Suppressor macrophage treated with lipopolysaccharide for 4 hours (primary cell): ENCODE measurements at places on chromosomes 2 and 18.

DNA sequence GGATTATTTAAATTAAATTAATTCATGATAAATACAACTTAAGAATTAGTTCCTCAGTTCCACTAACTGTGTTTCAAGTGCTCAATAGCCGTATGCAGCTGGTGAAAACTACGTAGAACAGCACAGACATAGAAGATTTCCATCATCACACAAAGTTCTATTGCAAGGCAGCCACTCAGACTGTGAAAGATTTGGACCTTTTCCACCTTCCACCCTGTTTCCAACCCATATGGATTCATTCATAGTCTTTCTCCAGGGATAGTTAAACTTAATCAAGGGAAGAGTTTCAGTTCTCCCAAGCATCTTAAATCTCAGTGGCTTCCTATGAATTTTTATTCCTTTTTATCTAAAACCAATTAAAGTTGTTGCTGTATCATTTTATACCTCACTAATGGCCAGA is 2030.8 kb downstream of the SUCLG1 start:
- no peak for DNase-seq

- no peak for DNase-seq
These were observed 64.5 kb downstream of the DDX18 start for GRCh38 chr2:117879003-117879402.

GRCh38 chr2:157741819-157742484 is 113.3 kb upstream of the ACVR1C start:
- no peak for DNase-seq

- DNase-seq: no peak
These were observed 3.4 kb upstream of the ASNSD1 start for GRCh38 chr2:189657867-189658266.

DNA sequence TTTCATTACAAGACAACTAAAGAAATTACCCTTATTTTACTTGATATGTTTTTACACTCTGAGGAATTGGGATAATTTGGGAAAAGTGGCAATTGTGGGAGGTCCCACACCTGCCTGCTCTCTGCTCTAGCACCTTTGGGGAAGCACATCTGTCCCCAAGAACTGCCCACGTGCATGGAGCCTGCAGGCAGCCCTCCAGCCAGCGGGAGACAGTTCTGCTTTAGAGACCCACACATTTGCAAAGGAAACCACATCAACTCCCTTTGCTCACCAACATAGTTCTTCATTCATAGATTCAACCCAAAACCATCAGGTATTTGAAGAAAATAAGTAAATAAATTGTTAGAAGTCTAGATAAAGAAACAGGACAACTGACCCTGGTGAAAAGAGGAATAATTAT is 239.9 kb upstream of the ID2 start:
- DNase-seq: no peak

GRCh38 chr2:68031542-68032160 is 31.2 kb downstream of the C1D start:
- DNase-seq: peak; percentile 64

- DNase-seq: no peak
These were observed 3.8 kb downstream of the PROC start for GRCh38 chr2:127421871-127422558.

DNA sequence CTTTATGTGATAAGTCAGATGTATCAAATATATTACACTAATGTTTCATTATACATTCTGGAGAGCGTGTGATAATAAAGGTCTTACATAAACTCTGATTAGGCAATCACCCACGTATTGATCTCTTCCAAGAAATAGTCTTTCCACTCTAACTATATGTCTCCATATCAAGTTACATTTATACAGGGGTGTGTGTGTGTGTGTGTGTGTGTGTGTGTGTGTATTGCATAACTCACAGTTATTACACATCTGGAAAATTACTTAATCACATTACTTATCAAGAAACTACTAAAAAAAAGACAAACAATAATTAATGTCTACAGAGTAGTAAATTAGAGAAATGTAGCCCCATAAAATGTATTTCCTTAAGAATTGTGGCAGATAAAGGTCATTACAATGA is 339.8 kb downstream of the CDH19 start:
- DNase-seq: no peak

DNA sequence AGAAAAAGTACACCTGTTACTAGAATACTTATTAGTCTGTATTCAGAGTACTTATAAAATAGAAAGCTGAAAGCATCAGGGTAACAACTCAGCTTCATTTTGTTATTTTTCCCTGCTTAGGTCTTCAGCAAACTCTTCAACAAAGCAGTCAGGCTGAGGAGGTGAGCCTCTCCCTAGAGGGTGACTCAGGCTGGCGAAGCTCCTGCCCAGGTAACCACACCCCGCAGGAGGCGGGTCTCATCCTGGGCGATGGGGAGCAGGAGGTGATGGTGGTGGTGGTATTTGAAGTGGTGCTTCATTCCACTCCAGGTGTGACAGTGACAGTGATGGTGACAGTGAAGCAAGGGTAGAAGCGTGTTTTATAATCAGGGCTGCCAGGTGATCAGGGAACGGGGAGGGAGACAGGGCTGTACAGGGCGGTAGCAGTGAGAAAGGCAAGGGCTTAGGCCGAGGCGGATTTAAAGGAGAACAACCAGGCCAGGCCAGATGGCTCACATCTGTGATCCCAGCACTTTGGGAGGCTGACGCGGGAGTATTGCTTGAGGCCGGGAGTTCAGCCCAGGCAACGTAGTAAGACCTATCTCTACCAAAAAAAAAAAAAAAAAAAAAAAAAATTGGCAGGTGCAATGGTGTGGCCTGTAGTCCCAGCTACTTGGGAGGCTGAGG is 127.1 kb downstream of the SOCS6 start:
- DNase-seq: no peak

DNA sequence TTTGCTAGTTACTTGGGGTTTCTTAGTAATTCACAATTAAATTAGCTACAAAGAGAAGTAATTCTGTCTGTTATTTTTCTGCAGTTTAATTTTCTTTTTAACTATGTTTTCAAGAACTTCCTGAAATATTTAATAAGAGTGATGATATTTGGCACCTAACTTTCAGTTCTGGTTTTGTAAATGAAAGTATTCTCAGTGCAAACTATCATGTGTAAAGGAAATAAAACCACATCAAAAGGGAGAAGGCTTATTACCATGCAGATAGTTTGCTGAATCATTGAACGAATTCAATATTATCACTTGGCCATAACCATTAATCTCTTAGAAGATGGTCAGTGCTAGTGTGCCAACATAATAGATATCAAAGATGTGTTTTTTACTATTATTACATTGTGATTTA is 29.2 kb downstream of the DYTN start:
- DNase-seq: no peak

- no peak for DNase-seq
These were observed 64.4 kb downstream of the CIB4 start for GRCh38 chr2:26576565-26577441.

DNA sequence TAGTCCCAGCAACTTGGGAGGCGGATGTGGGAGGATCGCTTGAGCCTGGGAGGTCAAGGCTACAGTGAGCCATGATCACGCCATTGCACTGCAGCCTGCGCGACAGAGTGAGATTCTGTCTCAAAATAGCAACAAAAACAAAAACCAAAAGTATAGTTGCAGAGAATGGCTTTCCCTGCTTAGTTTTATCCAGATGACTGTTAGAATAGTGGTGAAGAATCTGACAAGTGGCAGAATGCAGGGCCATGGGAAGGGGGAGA is 53.8 kb downstream of the NEDD4L start:
- no peak for DNase-seq

GRCh38 chr2:10027660-10028330 is 15.6 kb upstream of the KLF11 start:
- no peak for DNase-seq

DNA sequence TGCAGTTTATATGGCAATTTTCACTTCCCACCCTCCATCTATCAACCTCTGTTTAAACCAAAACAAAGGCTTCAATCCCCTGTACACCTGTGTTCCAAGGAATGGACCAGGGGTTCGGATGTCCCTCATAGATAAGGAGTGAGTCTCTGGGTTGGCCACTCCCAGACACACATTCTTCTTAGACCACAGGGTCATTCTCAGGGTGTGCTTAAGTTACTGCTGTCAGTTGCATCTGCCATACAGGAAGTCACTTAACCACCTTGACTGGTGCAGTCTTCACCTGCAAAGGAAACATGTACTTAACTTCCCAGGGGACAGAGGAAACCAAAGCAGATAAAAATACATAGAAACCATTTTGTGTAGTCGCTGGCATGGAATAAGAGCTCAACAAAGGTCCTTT is 151.0 kb upstream of the NDUFV2 start:
- no peak for DNase-seq

GRCh38 chr18:65227970-65228369 is 522.8 kb upstream of the CDH7 start:
- DNase-seq: no peak

- DNase-seq: no peak
These were observed 213.0 kb upstream of the RAB6C start for GRCh38 chr2:129766374-129766993.

DNA sequence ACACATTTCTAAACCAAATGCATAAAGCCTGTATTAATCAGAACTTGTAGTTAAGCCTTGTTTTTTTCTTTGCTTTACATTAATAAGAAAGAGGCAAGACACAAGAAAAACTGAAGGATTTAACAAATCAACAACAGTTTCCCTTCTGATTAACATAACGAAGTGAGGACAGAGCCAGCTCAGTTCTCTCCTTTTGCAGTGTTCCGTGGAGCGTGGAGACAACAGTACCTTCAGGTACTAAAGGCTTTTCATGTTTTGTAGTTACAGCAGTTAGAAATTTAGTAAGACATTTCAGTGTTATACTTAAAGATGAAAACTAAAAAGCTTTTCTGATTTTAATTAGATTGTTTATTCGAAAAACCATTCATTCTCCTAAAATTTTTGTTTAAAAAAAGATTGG is 115.2 kb downstream of the FMNL2 start:
- no peak for DNase-seq

DNA sequence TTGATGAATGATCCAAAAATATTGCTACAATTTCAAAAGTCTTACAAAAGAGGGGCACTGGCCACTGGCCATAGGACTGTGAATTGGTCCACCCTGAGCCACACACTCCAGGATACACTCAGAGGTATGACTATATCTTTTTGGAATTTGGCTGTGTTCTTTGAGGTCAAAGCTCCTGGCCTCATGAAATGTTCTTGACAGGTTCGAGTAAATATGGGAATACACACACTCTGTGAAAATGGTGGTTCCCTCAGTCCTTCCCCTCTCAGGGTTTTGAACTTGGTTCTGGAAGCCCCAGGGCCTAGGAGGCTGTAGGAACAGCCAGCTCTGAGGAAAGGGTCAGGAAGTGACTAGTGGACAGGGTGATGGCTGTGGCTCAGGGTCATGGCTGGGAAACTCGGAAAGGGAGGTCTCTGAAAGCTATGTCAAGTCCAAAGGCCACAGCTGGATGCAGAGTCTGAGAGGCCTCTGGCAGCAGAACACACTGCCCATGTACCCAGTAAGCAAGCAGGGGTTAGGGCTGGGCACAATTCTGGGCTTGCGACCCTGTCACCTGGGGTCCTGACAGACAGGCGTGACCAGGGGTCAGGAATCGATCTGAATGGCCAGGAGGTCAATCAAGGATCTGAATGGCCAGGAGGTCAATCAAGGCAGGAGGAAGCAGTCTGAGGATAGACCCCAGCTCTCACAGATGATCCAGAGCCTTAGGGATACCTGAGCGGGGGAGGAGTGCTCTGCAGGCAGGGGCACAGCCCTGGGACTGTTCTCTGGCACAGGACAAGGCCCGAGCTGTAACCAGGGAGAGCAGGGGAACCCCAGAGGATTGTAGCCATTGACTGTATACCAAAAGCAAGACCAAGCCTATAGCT is 223.4 kb upstream of the SMAD2 start:
- no peak for DNase-seq

DNA sequence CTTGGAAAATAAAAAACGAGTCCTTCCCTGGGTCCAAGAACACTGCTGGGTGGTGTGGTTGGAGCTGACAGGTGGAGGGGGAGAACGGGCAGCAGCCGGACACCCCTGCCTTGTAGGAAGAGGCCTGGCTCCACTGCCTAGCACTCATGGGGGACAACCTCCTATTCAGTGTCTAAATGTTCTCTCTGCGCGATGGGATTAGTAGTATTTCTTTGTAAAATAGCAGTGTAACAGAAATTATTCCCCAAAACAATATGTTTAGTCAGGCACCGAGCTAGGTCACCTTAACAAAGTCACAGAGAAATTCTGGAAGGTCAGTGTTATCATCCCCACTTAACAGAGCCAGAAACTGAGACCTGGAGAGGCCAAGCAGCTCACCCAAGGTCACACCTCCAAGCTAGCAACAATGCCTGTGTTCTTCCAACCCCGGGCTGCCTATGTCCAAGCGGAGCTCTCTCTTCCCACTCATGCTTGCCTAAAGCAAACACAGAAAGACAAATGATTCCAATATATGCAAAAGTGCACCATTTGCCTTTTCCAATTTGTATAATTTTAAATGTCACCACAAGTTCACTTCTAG is 68.0 kb downstream of the STEAP3 start:
- no peak for DNase-seq

GRCh38 chr2:232447638-232448303 is 8.2 kb upstream of the ALPI start:
- DNase-seq: no peak

DNA sequence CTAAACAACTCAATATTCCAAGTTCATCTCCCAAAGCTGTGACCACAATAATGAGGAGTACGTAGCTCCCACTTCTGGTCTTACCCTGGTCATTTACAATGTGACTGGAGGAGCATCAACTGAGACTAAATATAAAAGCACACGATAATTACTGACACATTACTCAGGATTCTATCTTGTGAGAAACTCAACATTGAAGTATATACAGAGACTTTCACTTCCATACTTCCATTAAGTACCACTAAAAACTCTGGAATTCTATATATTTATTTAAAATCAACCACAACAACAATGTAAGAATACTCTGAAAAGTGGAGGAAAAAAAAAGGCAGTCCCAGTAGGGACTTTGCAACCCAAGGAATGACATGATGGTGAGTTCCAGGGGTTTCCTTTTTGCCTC is 61.4 kb downstream of the XDH start:
- no peak for DNase-seq

DNA sequence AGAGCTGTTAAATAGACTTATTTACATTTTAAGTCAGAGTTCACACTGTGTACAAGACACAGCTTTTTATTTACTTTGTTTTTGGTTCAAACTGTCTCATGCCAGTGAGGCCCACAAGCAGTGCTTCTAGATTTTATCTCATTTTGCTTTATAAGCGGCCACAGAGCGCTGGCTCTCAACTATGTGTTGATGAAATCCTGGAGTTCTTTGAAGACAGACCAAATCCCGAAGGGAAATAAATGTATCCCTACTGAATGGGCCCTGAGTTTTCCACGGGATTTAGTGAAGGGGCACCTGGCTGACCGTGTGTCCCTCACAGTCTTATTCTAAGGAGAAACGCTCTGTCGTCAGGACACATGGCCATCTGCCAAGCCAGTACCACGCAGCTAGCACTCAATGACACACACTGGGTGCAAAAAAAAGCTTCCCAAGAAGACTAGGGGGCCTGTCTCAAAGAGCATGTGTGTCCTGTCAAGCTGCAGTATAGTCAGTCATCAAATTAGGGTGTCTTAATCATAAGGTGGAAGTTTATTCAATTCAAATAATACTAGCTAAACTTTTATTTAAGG is 23.4 kb downstream of the LYPD1 start:
- no peak for DNase-seq
